Progenitor cell of endocrine pancreas (in vitro differentiated cells): ENCODE measurements at places on chromosomes 3 and 15. TPM values are rescaled to one million over a fixed set of nuclear protein-coding genes. Genes with fewer than 3 reads are reported as not detected.

The CPEB1 gene
- total RNA-seq, result 0.60 and 0.80 TPM in 2 replicates

The CELF6 gene
- total RNA-seq, result 1.2 and 1.4 TPM in 2 replicates

The APOD gene
- not detected in 2 replicates for total RNA-seq

The LRRC34 gene
- total RNA-seq, result 6.6 and 7.0 TPM in 2 replicates

The CCR4 gene
- not detected in 2 replicates for total RNA-seq

The SEMA3F gene
- 23.6 and 26.5 TPM in 2 replicates for total RNA-seq

The CHDH gene
- 17.7 and 17.9 TPM in 2 replicates for total RNA-seq

The NAA50 gene
- 99.2 and 110 TPM in 2 replicates for total RNA-seq

The RLBP1 gene
- total RNA-seq, result not detected in 2 replicates
